ENCODE measurements at places on chromosomes 3 and 15. TPM values are rescaled to one million over a fixed set of nuclear protein-coding genes. Genes with fewer than 3 reads are reported as not detected.
A peak's percentile ranks its signal among the peaks of the same experiment; 100 is the strongest.

SLC27A2 gene
- 29.5 TPM for total RNA-seq

DNA sequence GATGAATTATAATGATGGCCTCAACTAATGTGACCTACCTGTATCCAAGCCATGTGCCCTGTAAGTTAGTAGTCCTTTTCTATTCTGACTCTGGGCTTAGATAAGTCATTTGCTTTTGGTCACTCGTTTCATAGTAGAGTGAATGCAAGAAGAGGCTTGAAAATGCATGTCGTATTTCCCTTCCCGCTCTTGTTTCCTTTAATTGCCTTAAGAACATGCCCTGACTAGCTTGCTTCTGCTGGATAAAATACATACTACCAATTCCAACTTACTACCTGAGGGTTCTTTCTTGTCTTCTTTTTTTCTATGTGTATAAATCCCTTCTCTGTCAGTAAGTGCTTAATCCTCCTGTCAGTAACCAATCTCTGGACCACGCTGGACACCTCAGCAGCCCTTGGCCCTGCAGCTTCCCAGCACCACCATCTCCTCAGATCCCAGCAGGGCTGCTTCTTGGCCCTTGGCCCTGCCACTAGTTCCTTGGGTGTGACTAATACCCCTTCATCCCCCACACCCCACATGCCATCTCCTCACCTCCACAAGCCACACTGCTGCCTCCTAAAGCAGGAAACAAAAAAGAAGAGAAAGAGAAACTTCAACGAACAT lies 771.7 kb downstream of the IGSF11 start:
- DNase-seq, result no peak

DNA sequence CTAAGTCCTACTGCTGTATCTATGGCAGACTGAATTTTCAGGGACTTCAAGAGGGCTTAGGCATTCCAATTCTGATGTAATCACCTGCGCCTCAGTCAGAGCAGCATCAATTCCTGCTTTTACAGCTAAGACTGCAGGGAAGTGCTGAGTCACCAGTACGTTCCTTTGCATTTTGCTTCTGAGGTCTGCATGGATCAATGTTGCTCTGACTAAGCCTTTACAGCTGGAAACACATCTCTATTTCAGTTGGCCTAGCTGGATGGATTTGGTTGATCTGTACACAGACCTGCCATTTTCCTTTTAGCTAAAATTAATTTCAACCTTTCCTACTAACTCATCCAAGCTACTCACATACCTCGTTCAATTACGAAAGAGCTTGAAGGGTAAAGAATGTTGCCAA lies 51.3 kb downstream of the ETV5 start:
- no peak for DNase-seq

DNA sequence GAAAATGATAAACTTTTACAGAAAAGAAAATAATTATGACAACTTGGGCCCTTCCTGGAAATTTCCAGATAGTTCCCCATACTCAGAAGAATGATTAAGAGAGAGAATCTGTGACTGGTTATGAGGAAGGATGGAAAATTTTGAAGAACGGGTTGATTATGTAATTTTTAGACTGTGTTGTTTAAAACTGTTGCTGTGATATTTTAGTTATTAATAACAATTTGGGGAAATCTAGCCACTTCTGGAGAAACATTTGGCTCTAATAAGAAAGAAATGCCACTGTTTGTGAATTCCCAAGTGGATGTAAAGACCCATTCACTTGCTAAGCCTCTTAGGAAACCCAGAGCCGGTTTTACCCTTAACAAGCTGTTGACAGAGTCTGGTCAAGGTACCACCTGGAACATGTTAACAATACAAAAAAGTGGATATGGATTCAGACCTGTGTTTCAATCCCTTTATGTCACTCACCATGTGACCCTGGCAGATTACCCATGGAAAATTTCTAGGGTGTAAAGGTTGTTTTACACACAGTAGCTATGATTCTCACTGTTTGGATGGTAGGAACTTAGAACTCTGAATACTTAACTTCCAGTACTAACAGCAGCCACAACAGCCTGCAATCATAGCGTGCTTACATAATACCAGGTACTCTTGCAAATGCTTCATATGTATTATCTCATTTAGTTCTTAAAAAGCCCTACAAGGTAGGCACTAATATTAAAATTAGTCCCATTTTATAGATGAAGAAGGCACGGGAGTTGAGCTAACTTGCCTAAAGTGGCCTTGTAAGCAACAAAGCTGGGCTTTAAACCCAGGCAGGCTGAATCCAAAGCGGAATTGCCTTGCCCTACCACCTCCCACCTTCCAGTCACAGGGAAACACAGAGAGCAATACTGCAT lies 32.0 kb downstream of the ZBTB38 start:
- DNase-seq, result no peak

- peak; percentile 95 for DNase-seq
Observed at GRCh38 chr3:170357176-170358041, at the start of gene SKIL. TSS of gene SKIL (plus strand) at chr3:170357715. CDS start at chr3:170360332, 2,617 bp downstream.

GRCh38 chr3:123660141-123660675 lies 75.4 kb upstream of the HACD2 start:
- no peak for DNase-seq

DNA sequence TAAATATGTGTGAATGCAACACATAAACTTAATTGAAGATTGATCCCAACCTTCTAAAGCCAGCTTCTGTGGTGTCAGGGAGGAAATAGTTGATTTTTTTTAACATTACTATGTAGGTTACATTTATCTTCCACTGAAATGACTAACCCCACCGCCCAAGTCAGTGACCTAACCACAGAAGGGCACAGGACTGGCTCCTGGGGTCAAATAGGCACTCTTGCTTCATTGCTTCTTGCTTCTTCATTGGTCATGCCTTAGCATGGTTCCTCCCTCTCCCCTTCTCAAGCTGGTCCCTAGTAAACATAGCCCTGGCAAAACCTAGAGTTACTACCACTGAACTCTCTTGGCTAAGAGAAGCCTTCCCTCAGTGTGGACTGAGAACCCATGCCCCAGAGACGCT lies 12.3 kb downstream of the EIF1B start:
- no peak for DNase-seq

CDV3 gene
- 198 TPM for total RNA-seq

- DNase-seq, result no peak
Observed at GRCh38 chr15:26201177-26201858, 338.2 kb upstream of the ATP10A start.

CGNL1 gene
- total RNA-seq, result not detected

DNA sequence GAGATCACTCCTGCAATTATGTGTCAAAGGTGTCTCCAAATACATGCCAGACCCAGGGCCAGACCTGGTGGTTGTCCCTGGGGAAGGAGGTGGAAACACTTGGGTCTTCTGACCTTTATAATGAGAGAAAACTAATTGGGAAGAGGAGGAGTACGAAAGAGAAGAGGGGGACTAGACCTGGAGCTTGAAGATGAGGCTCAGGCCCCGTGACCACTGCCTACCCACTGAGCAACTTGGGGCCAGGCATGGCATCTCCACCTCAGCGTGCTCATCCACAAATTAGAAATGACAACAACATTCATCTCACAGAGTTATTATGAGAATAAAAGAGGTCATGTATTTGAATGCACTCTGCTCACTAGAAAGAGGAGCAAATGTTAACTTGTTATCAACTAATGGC lies 19.4 kb upstream of the SPTBN5 start:
- no peak for DNase-seq

- DNase-seq, result no peak
Observed at GRCh38 chr15:33646744-33647143, 321.6 kb upstream of the CHRM5 start.

DNA sequence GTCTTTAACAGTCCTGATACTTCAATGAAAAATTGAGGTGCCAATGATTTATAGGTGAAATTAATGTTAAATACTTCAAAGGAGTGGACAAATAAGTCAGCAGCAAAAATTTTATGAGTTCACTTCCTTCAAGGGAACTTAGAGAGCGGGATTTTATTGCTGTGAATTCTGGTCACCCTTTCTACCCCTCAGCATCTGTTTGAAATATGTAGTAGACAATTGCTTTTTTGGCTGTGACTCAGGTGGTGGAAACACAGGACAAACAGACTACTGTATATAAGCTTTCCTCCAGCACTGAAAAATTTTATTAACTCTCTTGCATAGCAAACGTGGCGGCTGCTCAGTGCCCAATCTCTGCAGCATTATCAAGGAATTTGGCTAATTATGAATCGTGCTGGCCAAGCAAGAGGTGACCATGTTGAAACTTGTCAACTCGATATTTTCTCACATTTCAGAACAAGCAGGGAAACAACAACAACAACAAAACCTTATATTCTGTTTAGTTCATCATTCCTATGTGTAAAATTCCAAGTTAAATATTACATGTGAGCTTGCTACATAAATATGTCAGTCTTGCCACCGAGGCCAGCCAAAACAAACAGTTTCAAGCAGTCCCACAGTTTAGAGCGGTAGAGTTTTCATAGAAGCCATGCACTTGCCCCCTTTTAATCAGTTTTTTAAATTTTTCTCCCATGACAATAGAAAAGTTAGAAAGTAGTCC lies 420.2 kb downstream of the FOXP1 start:
- DNase-seq, result no peak

GRCh38 chr3:39280571-39280970 lies 735 bp upstream of the CX3CR1 start:
- no peak for DNase-seq

GOLGA8Q gene
- 2.3 TPM for total RNA-seq

- no peak for DNase-seq
Observed at GRCh38 chr15:89754361-89755154, 3.5 kb upstream of the MESP1 start.

DNA sequence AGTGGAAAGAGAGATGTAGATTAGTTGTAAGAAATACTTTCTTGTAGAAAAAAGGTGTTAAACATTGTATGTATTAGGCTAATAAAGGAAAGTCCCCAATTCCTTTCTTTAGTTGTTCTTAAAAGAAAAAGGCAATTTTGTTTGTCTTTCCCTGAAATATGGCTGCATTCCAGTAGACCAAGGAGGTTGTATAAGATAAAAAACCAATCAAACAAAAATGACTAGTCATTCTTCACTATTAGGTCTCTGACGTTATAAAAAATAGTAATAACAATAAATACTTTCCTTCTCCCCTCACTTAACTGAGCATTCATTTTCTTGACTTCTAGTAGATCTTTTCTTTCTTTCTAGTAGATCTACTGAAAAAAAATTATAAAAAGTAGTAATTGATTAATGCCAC lies 8.6 kb upstream of the PPM1L start:
- no peak for DNase-seq

- DNase-seq, result no peak
Observed at GRCh38 chr3:186236357-186237020, 125.5 kb downstream of the DGKG start.

DNA sequence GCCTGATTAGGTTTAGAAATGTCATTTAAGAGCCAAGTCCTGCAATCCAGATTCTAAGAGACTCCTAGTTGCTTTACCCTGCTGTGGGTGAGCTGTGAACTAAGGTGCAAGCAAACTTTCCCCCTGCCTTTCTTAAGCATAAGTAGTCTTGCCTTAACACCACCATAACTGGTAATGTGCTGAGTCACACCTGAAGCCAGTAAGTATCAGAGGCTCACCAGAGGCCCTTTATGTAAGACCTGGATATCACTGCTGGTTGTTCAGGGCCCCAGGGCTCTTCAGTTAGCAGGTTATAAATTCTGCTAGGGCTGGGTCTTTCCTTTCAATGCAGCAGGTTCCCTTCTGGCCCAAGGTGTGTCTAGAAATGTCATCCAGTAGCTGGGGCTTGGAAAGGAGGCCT lies 509.9 kb downstream of the VGLL3 start:
- DNase-seq, result no peak

- no peak for DNase-seq
Observed at GRCh38 chr15:92068121-92068520, 214.6 kb downstream of the SLCO3A1 start.

GRCh38 chr3:10370429-10370828 lies 49.5 kb upstream of the SEC13 start:
- DNase-seq, result no peak

GRCh38 chr3:179766416-179767133 lies 113.7 kb downstream of the USP13 start:
- DNase-seq, result no peak

DNA sequence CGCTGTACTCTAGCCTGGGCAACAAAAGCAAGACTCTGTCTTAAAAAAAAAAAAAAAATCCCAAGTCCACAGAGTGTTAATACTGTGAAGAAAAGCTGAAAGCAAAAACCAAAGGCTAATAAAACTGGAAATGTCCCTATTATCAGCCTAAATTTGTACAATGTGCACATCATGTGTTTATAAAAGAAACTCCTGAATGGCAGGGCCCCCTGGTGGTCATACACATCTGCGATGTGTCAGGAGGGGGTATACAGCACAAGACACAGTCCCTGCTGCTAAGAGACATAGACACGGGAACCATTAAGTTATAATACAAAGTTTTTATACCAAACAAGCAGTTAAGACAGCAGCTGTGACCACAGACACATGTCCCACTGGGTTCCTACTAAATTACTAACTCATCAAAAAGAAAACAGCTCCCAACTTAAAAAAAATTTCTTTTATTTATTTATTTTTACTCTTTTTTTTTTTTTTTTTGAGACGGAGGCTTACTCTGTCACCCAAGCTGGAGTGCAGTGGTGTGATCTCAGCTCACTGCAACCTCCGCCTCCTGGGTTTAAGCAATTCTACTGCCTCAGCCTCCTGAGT lies 31.0 kb downstream of the IDH2 start:
- peak; percentile 83 for DNase-seq

GRCh38 chr3:150830094-150830681 lies 67.2 kb upstream of the SIAH2 start:
- DNase-seq, result no peak

DNA sequence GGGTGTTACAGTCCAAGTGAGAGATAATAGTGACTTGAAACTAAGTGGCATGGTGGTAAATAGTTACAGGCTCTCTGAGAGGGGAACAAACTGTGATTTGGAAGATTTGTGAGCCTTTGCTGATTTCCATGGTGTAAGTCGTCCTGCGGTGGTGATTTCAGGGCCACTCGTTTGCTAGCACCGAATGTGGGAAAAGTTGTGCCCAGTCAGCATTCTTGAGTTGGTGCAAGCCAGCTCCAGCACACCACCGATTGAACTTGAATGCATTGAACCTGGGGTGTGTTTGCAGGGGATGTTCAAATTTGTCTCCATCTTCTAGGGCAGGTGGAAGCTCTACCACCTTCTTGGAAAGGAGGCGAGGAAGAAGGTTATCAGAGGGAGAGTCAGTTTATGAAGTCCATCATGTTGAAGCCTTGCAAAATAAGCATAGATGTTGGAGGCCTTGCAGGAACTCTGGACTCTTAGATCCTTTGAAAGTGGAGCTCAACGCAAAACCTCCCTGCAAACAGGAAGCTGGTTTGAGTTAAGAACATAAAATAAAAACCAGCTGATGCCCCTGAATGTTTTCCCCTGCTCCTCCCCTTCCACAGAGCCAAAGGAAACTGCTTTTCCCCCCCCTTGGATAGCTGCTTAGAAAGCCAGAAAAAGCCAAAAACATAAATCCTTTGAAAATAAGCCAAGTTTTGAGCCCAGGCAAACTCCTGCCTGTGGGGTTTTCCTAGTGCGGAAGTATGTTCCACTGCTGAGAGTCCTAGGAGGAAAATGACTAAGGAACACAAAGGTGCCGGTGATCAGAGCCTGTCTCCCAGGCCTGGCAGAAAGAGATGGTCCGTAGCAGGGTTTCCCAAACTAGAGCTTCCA lies 21.9 kb downstream of the MAPKBP1 start:
- DNase-seq, result no peak

LYZL4 gene
- not detected for total RNA-seq

Measured in activated CD4-positive, alpha-beta memory T cell treated with anti-CD3 and anti-CD28 coated beads, Interleukin-2, amount 10 ng/mL, durations not matched to agents 7 days and 5 days (primary cell).